ENCODE measurements at places on chromosomes 16 and 17.

GRCh38 chr16:48054881-48055601 lies 100.8 kb downstream of the ABCC12 start:
- peak; percentile 81 for DNase-seq

- no peak for DNase-seq
Measured at GRCh38 chr17:80008848-80009247, 26.8 kb downstream of the TBC1D16 start.

- peak; percentile 39 for DNase-seq
Measured at GRCh38 chr16:4317532-4318450, 1.9 kb downstream of the GLIS2 start.

- DNase-seq: no peak
Measured at GRCh38 chr16:67729636-67730248, 10.6 kb upstream of the GFOD2 start.

- DNase-seq: no peak
Measured at GRCh38 chr16:87322833-87323726, 5.9 kb upstream of the C16orf95 start.

- DNase-seq: no peak
Measured at GRCh38 chr17:7673239-7673638, 14.1 kb downstream of the TP53 start.
